ENCODE measurements at places on chromosomes 7 and 10.

GRCh38 chr10:117542706-117543224 lies at the start of gene EMX2:
TSS of gene EMX2 (plus strand) at chr10:117542746. CDS start at chr10:117543268, 522 bp downstream.
- no peak for DNase-seq

DNA sequence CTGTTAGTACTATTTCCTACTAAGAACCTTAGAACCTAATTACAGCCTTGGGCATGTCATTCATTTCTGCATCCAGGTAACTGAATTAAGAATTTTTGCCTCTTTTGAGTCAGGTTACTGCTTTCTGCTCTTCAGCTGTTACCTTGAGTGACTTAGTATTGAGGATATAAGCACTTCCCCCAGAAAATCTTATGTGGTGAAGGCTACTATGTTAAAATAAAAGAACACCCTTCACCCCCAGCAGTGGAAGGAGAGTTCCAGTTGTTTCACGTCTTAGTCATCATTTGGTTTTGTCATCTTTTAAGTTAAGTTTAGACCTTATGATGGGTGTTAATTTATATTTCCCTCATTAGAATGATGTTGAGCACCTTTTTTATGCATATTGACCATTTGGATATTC lies 82.8 kb downstream of the GLCCI1 start:
- DNase-seq, result peak; percentile 2

DNA sequence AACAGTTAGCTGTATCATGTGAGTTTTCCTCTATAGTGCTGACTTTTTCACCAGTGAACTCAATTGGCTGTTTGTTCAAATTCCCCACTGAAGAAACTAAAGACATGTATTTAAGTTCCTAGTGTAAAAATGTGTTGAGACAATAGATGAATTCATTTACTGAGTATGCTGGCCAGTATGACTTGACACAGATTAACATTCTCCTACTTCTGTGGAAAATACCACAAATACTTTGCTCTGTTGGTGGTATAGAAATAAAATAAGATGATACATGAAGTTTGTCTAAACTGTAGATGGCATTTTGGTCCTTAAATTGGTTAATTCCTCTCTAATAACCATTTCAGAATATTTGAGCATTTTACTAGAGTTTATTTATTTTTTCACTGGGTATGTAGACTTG lies 227.7 kb upstream of the TEX47 start:
- no peak for DNase-seq

DNA sequence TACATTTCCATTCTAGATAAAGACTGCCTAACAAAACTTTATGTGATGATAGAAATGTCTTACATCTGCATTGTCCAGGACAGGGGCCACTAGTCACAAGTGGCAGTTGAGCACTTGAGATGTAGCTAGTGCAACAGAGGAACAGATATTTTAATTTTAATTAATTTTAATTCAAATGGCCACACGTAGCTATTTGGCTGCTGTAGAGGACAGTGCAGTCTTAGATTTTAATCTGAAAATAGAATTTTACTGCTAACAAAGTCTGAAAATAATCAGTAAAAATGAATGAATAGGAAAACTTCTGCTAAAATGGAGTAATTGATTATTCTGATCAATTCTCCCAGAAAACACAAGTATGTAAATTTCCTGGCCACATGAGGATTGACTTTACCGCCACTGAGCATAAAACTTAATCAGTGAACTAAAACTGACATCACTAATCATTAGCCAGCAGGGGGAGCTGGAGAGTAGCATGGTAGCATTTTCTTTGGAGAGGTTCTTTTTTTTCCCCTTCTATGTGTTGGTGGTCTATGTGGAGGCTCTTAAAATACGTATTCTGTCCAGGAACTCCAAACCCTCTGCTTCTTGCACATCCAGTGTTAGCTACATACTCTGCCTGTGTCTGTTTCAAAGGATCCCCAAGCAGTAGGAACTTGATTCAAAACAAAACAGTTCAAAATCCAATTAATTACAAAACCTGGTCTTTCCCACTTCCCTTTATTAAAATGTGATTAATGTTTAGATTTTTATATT lies 52.1 kb downstream of the TSPAN12 start:
- DNase-seq, result peak; percentile 54

DNA sequence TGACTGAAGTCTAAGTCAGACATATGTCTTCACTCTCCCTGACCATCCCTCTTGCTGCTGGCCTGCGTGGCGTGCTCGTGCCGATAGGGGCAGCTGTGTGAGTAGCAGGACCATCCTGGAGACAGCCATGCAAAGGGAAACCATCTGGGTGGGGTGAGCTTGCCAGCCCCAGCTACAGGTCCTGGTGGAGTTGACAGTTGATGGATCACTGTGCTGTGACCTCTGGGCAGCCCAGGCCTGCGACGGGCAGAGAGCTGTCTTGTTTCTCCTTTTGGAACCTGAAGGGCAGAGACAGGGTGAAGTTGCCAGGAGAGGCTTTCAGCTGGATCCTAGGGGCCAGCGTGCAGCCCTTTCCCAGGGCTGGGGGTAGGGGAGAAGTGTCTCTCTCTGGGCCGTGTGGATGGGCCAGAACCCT lies 44.7 kb downstream of the GRK5 start:
- no peak for DNase-seq

GRCh38 chr10:122894261-122894944 lies 15.0 kb upstream of the FAM24B start:
- DNase-seq, result no peak

- DNase-seq, result no peak
These were observed 87.8 kb downstream of the SPDYE5 start for GRCh38 chr7:75579899-75580298.

DNA sequence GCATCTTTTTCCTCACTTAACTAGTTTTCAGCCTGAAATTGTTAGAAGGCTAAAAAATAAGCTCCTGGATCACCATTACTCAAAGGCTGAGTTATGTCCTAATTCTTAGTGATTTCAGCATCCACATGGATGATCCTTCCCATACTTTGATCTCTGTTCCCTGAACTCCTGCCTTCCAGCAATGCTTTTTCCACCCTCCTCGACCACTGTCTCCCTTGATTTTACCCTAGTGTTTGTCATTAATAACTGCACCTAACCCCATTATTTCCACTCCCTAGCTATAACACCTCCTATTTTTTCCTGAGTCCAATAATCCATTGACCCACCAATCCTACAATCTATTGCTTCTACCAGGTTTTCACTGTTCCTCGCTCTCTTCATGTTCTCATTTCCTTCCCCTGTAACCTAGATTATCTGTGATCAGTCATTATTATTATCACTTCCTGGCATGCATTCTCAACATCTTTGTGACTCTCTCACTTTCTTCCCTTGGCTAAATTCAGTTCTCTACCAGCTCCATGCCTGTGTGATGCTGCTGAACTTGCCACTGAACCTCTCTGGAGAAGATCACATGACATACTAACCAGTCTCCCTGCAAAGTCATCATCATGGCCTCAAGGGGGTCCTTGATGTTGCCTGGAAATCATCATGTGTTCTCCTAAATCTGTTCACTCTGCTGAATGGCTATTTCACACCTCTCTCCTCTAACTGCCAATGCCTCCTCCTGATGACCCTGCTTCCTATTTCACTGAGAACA lies 6.5 kb upstream of the CALU start:
- no peak for DNase-seq

DNA sequence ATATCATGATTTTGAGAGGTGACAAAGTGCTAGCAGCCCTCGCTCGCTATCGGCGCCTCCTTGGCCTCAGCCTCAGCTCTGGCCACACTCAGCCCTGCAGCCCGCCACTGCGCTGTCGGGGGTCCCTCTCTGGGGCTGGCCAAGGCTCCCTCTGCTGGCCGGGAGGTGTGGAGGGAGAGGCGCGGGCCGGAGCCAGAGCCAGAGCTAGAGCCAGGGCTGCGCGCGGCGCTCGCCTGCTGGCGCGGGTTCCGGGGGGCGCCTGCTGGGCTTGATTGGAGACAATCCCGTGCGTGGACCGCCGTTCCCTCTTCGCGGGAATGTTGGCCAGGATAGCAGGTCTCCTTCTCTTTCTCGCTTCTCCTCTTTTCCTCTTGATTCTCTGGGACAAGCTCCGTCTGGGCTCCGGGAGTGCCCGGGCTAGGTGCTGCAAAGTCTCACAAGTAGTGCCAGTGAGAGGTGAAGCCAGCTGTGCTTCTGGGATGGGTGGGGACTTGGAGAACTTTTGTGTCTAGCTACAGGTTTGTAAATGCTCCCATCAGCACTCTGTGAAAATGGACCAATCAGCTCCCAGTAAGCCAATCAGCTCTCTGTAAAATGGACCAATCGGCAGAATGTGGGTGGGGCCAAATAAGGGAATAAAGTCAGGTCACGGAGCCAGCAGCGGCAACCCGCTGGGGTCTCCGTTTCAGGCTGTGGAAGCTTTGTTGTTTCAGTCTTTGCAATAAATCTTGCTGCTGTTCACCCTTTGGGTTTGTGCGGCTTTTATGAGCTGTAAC lies 43.4 kb upstream of the ELMO1 start:
- DNase-seq, result no peak

- no peak for DNase-seq
These were observed 43.1 kb upstream of the CHCHD3 start for GRCh38 chr7:133124974-133125373.

GRCh38 chr10:30828164-30828563 lies 198.6 kb upstream of the LYZL2 start:
- DNase-seq, result no peak

GRCh38 chr7:128151635-128152034 lies 89.4 kb upstream of the LEP start:
- DNase-seq, result no peak

- DNase-seq, result no peak
These were observed 110.2 kb downstream of the MAPK8 start for GRCh38 chr10:48416584-48417232.
